Foreskin melanocyte (primary cell): ENCODE measurements at places on chromosomes 1 and 21.

DNA sequence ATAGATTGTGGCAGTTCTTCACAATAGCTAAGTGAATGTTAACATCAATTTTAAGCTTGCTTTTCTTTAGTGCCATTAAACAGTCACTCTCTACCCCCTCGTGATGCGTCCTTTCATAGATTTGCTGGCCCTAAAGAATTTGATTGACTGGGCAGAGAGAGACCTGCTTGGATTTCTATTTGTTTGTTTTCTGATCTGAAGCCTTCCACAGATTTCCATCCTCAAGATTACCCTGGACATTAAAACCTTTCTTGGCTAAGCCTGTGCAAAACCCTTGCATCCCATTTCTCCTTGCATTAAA, 17.8 kb downstream of the C1orf21 start:
- DNase-seq = no peak

DNA sequence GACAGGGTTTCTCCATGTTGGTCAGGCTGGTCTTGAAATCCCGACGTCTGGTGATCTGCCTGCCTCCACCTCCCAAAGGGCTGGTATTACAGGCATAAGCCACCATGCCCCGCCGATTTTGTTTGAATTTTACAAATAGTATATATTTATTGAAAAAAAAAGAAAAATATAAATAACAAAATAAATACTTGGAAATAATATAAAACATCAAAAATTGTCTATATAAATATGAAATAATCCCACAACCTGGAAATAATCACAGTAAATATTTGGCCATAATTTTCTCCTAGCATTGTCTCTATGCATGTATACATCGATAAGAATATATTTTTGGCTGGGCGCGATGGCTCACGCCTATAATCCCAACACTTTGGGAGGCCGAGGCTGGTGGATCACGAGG, 2.7 kb upstream of the PLOD1 start:
- DNase-seq = no peak

DNA sequence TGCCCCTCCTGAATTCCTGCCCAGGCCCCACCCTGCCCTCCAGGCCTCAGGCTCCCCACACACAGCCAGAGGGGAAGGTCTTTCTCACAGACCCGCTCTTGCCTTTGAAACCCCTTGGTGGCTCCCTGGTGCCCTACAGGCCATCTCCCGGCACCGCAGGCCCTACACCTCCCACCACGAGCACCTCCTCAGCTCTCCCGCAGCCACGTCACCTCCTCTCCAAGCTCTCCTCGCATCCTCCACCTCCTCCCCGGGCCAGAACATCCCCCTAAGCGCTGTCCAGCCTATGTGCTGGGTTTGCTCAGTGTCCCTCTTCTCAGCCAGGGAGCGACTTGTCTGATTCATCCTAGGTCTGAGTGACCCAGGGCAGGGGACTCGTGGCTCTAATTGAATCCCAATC, 66.4 kb downstream of the DMRTB1 start:
- DNase-seq = no peak

GRCh38 chr1:98399218-98399617, 262.3 kb upstream of the SNX7 start:
- DNase-seq = no peak

DNA sequence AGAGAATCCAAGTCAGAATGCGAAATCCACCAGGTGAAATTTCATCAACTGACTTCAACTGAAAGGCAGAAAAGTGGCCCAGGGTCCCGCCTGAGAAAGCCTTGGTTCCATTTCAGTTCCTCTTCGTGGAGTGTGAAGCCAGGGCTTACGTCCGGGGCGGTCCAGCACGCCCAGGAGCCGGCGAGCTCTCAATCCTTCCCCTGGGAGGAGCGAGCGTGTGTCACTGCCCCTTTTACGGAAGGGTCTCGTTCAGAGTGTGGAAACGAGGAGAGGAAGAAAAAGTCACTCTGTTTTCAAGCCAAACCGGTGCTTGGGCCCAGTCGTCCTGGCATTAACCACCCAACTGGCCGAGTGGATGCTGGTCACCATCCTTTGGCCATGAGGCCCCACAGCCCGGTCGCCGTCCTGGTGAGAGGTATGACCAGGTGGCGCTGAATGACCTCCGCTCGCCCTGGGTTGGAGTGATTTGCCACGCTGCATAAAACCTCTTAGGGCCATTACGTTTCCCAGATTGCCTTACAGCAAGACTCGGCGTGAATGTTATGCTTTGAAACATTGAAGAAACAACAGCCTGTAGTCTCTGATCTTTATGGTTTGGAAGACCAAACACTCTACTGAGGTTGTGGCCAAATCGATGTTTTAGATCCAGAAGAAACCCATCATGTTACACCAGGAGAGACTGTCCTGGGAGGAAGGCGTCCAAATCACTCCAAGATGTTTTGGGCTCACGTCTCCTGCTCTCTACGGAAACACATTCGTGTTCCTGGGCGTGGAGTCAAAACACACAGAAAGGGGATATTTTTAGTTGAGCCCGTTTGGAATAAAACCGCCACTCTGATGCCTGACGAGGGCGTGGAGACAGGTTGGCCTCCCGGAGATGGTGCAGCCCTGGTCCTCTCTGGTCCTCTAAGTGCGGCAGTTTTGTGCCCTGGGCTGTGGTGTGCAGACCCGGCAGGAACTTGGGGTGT, 93.6 kb upstream of the ACTRT2 start:
- no peak for DNase-seq
